ENCODE measurements at places on chromosomes 5 and 9.
A peak's percentile ranks its signal among the peaks of the same experiment; 100 is the strongest.

DNA sequence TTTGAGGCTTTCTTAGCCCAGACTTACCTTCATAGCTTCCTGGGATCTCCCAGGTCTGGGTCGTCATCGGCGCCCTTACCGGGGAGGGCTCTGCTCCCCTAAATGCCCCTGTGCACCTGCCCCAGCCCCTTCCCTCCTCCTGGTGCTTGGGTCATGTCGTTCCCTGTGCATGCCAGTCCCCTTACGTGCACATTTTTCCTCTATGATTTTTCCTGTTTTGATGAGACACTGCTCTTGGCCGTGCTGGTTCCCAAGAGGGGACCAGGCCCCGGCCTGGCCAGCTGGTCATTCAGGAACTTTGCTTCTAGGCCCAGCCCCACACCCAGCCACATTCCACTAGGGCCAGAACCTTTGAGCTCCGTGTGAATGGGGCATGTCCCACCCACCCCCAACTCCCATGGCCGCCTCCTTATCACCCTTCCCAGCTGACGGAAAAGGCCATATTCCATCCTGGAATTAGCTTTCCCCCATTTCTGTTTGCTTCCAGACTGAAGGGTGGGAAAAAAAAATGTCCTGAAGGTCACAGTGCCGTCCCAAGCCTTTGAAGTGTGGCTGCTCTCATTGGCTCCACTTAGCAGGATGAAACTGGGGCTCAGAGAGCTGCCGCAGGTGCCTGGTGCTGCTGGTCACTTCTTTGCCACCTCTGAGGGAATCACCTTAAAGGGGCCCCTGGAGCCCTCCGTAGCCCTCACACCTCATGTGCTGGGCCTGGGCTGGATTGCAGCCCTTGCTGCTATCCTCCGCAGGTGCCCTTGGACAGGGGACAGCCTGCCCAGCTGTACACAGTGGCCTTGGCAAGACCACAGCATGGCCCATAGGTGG lies 25.1 kb downstream of the ERGIC1 start:
- DNase-seq: no peak

DNA sequence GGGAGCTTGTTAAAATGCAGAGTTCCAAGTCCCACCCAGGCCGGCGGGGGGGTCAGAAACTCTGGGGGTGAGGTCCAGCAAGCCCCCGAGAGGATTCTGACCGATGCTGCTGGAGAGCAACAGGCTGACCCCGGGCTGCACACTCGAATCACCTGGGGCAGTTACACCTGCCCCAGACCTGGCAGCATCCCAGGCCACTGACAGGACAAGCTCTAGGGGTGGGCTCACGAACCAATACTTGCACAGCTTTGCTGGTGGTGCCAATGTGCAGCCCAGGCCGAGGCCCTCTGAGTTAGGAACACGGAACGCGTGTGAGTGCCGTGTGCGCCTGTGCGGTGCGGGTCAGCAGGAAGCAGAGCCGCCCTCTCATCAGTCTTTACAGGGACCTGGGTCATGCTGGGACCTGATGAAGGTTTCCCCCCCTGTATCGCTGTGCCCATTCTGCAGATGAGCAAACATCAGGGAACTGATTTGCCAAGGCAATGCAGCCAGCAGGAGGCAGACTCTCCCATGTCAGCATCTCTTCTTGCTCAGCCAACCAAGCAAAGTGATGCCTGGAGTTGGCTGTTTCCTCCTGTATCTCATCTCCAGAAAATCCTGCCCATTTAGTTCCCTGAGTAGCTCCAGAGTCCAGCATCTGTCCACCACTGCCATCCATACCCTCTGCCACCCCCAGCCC lies 16.3 kb downstream of the FAM163B start:
- DNase-seq: no peak

GRCh38 chr9:122060481-122060880 lies 32.6 kb downstream of the TTLL11 start:
- DNase-seq: no peak

DNA sequence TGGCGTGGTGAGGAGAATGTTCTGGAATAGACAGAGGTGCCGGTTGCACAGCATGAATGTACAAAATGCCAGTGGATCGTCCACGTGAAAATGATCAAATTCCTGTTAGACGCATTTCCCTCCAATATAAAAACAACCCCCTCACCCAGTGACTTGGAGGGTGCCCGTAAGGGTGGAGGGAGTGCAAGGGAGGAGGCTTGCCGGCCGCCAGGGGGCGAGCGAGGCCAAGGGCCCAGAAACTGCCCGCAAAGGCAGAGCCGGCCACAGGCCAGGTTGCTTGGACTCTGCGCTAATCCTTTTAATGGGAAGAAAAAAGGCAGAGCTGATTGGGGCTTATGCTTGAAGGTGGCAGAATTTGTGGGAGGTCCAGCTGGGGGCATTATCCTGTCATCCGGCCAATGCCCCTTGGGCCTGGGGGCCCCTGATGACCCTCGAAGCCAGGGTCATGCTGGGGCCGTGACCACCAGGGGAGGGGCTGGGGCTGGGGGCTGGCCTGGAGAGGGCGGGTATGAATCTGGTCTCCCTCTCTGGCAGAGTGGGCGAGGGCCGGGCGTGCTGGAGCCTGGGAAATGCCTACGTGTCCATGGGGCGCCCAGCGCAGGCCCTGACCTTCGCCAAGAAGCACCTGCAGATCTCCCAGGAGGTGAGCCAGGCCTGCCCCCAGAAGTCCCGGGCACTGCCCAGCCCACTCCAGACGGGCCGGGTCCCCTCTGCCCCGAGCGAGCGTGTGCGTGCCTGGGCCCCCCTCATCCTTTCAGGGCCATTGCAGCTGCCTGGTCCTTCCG lies 12.0 kb downstream of the GPSM1 start:
- DNase-seq: peak; percentile 54

DNA sequence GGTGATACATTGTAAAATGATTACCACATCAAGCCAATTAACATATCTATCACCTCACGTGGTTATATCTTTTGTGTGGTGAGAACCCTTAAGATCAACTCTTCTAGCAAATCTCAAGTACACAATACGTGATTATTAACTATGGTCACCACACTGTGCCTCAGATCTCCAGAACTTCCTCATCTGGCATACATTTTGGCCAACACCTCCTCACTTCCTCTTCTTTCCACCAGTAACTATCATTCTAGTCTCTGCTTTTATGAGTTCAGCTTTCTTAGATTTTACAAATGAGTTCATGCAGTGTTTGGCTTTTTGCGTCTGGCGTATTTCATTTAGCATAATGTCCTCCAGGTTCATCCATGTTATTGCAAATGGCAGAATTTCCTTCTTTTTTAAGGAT lies 35.8 kb downstream of the PRKACG start:
- no peak for DNase-seq

All from stimulated activated naive CD8-positive, alpha-beta T cell treated with anti-CD3 and anti-CD28 coated beads, Interleukin-15, Interleukin-2, amounts not matched to agents 100 U/mL and 50 U/mL, for 24 hours (primary cell).